RWPE2 (cell line): ENCODE measurements at places on chromosomes 6 and 20.
A peak's percentile ranks its signal among the peaks of the same experiment; 100 is the strongest.

GRCh38 chr20:40081653-40082052 lies 607.4 kb downstream of the MAFB start:
- no peak for DNase-seq

GRCh38 chr6:37783025-37783855 lies 36.3 kb upstream of the ZFAND3 start:
- DNase-seq: no peak

DNA sequence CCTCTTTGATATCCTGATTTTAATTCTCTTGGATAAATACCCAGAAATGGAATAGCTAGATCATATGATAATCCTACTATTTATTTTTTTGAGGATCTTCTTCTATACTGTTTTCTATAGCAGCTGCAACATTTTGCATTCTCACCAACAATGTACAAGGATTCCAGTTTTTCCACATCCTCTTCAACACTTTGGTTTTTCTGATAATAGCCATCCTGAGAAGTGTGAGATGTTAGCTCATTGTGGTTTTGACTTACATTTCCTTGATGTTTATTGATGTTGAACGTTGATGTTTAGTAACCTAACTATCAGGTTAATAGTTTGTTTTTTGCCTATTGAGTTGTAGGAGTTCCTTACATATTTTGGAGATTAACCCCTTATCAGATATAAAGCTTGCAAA lies 217.3 kb downstream of the LRFN2 start:
- DNase-seq: no peak

DNA sequence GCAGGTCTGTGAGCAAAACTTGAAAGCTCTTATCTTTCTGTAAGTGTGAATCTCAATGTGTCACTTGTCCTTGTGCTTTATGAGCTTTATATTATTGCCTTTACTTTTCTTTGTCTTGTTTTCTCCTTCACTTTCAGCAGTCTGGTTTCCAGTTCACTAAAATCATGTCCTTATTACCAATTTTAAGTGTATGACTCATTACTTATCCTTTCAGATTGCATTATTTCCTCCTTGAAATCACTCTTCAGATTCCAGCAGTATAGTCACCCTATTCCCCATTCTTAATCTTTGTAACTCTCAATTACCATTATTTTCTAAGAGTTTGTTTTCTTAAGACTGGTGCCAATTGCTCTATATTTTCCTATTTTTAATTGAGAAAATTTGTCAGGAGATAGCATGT lies 117.4 kb upstream of the GRIK2 start:
- DNase-seq: no peak

DNA sequence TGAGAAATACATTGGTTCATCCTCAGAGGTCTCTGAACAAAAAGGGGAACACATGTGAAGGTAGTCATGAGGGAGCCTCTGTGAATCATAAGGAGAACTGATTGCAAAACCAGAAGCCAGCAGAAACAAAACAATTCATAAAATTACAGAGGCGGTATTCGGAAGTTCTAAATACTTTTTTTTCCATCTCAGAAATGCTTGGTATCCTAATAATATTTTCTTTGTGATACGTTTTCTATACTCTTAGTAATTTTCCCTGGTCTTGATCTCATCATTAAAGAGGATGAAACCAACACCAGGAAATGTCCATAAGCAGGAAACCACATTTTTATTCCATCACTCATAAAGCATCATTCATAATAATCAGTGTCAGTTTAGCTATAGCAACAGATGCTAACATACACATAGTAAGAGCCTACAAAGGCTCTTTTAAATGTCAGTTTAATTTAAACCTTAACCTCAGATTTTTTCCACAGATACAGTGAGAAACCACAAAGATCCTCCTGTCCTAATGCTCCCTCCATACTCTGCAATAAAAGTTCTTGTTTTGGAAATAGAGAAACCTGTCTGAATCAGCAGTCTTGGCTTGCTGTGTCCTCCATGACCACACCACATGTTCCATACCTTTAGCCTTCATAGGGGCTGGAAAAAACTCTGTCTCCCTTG lies 29.2 kb downstream of the SGK1 start:
- no peak for DNase-seq

DNA sequence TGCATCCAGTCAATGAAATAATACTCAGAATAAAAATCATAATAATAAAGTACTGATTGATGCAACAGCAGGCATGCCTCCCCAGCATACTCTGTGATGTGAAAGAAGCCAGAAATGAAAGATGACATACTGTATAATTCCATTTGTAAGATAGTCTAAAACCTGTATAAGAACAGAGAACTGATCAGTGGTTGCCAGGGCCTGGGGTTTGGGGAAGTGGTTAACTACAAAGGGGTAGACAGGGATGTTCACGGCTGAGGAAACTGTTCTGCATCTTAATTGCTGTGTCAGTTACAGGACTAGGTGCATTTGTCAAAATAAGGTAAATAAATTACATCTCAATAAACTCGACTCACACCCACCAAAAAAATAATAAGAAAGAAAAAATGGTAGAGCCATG lies 81.3 kb upstream of the BMP2 start:
- DNase-seq: no peak

- DNase-seq: no peak
These were observed 41.5 kb upstream of the FNDC1 start for GRCh38 chr6:159127701-159128100.

GRCh38 chr20:21203088-21203656 lies 77.3 kb downstream of the KIZ start:
- no peak for DNase-seq

DNA sequence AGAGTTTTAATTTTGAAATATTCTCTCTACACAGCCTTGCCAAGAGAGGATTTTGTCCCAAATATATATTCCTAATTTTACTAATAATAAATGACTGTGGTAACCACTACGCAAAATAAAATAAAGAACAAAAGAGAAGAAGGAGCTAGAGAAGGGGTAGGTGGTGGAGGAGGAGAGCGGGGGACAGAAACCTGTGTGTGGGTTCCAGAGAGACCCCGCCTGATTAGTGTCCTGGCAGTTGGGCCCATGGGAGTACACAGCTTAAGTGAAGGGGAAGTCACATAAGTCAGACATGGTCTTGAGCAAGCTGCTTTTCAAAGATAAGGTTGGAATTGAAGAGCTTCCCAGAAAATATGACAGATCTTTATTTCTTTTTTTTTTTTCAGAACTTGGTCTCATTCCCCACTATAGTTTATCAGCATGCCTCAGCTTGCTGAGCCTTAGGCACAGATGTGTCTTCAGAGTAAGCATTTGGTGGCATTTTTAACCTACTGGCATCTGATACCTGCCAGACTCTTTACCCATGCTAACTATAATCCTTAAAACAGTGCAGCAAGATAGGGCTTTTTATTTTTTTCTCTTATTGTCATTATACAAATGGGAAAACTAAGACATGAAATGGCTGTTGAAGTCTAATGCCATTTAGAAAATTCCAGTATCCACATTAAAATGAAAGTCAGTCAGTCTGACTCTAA lies 9.6 kb upstream of the RHAG start:
- no peak for DNase-seq

GRCh38 chr6:108164815-108165706 lies 761 bp upstream of the NR2E1 start:
- no peak for DNase-seq

DNA sequence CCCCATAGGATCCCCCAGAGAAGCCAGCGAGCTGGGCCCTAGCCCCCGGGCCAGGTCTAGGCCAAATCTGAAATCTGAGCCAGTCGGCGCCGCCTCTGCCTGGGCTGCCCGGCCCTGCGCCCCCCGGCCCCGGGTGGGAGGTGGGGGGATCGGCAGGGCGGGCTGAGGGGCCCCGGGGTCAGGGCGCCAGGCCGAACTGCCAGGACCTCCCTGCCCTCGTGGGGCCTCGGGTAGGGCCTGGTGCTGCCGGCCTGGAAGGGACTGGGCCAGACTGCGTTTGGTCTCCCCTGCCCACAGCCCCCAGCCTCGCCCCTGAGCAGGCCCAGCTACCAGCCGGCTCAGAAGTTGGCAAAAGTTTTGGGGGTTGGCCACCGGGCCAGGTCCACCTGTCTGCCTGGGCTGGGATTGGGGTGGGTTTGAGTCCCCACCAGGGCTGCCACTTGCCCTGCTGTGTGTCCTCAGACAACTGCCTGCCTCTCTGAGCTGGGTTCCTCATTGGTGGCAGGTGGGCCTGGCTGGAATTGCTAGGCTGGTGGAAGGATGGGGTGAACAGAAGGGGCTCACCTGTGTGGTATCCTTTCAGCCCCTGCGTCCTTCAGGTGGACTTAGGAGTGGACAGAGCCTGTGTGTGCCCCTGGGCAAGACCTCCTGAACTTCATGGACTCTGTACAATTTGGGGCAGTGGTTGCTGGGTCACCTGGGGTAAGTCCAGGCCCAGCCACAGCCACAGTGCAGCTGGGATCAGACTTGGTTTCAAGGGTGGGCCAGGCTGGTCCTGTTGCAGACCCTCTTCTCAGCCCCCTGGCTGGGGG lies 801 bp downstream of the SRC start:
- peak; percentile 84 for DNase-seq
